ENCODE measurements at places on chromosomes 7 and 10. TPM values are rescaled to one million over a fixed set of nuclear protein-coding genes. Genes with fewer than 3 reads are reported as not detected.

DNA sequence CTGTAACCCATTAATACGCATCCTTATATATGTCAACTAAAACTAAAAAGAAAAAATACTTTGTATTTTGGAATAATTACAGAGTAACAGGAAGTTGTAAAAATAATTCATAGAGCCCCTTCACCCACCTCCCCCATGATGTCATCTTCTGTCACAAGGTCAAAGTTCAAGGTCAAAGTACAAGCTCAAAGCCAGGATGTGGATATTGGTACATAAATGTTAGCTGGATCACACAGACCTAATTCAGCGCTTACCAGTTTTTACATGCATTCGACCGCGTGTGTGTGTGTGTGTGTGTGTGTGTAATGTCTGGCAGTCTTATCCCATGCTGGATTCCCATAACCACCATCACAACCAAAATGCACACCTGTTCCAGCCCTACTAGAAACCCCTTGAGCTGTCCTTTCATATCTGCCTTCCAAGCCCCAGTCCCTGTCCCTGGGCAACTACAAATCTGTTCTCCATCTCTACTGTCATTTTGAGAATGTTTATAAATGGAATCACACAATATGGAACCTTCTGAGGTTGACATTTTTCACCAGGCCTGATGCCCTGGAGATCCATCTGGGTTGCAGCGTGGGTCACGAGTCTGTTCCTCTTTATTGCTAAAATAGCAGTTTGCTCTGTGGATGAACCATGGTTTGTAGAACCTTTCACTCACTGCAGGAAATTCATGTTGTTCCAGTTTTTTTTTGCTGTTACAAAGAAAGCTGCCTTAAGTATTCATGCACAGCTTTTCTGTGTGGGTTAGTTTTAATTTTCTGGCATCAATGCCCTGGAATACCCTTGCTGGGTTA lies 153.6 kb upstream of the PITRM1 start:
- no peak overlapping the region for H3K27ac ChIP-seq
- no peaks in the 10 kb centered on the region for H3K4me1 ChIP-seq
- no peaks in the 10 kb centered on the region for H3K27me3 ChIP-seq
- no peak overlapping the region for H3K4me3 ChIP-seq
- H3K36me3 ChIP-seq: no peaks in the 10 kb centered on the region

DNA sequence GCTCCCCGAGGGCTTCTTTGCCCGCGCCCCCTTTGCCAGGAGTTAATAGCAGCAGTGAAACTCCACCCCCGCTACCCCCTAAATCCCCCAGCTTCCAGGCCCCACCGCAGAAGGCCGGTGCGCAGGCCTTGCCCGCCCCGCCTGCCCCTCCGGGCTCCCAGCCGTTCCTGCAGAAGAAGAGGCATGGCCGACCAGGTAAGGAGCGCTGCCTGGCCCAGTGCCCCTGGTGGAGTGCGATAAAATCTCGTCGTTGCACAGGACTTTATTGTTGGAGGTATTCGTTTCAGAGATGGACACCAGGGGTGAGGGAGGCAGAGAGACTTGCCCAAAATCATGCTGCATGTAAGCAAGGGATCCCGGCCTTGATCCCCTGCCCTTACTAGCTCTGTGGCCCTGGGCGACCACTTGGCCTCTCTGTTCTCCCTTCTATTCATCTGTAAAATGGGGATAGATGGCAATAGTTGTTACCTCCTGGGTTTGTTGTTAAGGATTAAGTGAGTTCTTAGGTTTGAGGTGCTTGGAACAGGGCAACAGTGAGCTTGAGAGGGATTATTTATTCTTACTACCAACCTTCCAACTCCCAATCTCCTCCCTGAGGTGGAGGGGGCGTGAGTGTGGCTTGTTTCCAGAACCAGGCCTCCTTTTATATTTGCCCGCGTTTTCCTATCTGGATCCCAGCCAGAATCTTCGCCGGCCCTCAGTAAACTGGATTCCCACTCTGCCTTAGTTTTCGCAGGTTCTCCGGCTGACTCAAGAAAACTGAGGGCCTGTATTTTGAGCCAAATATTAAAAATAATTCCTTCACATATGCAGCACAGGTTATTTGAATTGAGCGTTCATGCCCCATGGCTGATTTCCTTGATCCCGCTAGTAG lies 78.3 kb downstream of the WIPF3 start:
- peaks cover 10% of the 10 kb centered on the region for H3K27me3 ChIP-seq
- no peak overlapping the region for H3K27ac ChIP-seq
- DNase-seq: no peak
- no peak overlapping the region for H3K4me3 ChIP-seq
- H3K4me1 ChIP-seq: peaks cover 6% of the 10 kb centered on the region
- no peaks in the 10 kb centered on the region for H3K36me3 ChIP-seq

GRCh38 chr7:4774658-4775249 lies 669 bp upstream of the AP5Z1 start:
- H3K4me1 ChIP-seq: peaks cover 36% of the 10 kb centered on the region
- H3K27me3 ChIP-seq: no peaks in the 10 kb centered on the region
- H3K36me3 ChIP-seq: peaks cover 8% of the 10 kb centered on the region
- peak overlapping the region; percentile 95 for H3K4me3 ChIP-seq

- no peaks in the 10 kb centered on the region for H3K36me3 ChIP-seq
- H3K4me1 ChIP-seq: no peaks in the 10 kb centered on the region
- no peak overlapping the region for H3K4me3 ChIP-seq
Observed at GRCh38 chr10:84227810-84228209, 2.5 kb upstream of the LRIT2 start.

DNA sequence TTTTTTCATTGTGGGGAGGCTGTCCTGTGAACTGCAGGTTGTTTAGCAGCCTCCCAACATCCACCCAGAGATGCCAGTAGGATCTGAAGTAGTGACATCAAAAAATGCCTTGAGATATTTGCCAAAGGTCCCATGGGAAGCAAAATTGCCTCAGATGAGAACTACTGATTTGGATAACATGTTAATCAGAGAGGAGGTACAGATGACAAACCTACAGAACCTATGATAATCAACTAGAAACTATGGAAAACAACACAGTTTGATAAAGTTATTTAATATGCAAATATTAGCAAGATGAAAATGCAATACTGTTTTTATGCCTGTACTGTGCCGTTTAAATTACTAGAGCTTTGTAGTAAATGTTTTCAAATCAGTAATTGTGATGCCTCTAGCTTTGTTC lies 90.9 kb upstream of the NOBOX start:
- peaks cover 14% of the 10 kb centered on the region for H3K36me3 ChIP-seq
- DNase-seq: no peak
- H3K27me3 ChIP-seq: no peaks in the 10 kb centered on the region
- no peak overlapping the region for H3K27ac ChIP-seq

Gene SLC39A12
- total RNA-seq: not detected

- H3K4me1 ChIP-seq: peaks cover 26% of the 10 kb centered on the region
- H3K36me3 ChIP-seq: peaks cover 3% of the 10 kb centered on the region
- DNase-seq: peak; percentile 72
- peak overlapping the region; percentile 63 for H3K27ac ChIP-seq
- no peaks in the 10 kb centered on the region for H3K27me3 ChIP-seq
Observed at GRCh38 chr7:139635526-139636302, 112.2 kb downstream of the CLEC2L start.

DNA sequence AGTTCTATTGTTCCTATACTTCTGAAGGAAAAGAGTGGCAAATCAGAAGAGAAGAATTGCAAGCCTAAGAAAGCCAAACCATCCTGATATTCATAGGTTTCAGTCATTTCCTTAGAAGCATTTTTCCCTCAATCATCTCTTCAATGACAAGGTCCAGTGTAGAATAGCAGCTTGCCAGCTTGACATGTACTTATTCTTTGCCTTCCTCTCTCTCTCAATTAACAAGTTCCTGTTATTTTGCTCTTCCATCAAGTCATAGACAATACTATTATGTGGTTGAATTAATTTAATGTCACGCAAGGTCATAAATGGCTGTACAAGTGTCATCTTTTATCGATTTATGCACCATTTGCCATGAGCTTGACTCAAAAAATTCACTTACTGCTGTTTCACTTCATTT lies 216.3 kb upstream of the MBL2 start:
- no peak overlapping the region for H3K4me3 ChIP-seq
- H3K27ac ChIP-seq: no peak overlapping the region
- H3K27me3 ChIP-seq: no peaks in the 10 kb centered on the region
- DNase-seq: no peak

GRCh38 chr7:1925973-1926907 lies 256.2 kb downstream of the ELFN1 start:
- peak; percentile 52 for DNase-seq
- no peak overlapping the region for H3K27ac ChIP-seq
- no peak overlapping the region for H3K4me3 ChIP-seq
- peaks cover 6% of the 10 kb centered on the region for H3K36me3 ChIP-seq
- peaks cover 3% of the 10 kb centered on the region for H3K27me3 ChIP-seq

Gene SPDYE11
- not detected for total RNA-seq

GRCh38 chr7:897771-898376 lies 21.5 kb downstream of the GET4 start:
- H3K36me3 ChIP-seq: peaks cover 22% of the 10 kb centered on the region
- no peak overlapping the region for H3K4me3 ChIP-seq
- no peak overlapping the region for H3K27ac ChIP-seq
- no peaks in the 10 kb centered on the region for H3K27me3 ChIP-seq

DNA sequence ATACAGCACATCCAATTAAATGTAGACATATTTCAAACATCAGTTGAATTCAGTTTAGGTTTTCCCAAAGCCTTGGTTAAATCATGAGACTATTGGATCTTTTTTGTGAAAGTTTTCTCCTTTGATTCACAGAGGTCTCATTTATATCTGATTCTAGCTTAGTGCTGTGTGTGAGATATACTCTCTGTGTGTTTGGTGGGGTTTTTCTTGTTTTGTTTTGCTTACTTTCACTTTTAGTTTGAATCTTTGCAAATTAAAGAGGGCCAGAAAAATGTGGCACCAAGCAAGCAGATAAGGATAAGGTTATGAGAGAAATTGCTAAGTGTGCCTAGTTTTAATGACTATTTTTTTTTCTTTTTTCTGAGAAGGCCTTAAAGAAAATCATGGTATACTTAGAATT lies 12.6 kb upstream of the OR6B1 start:
- no peak overlapping the region for H3K27ac ChIP-seq
- no peak overlapping the region for H3K4me3 ChIP-seq
- DNase-seq: no peak

- no peak overlapping the region for H3K4me3 ChIP-seq
- no peak for DNase-seq
- no peaks in the 10 kb centered on the region for H3K4me1 ChIP-seq
- H3K27me3 ChIP-seq: no peaks in the 10 kb centered on the region
- no peak overlapping the region for H3K27ac ChIP-seq
Observed at GRCh38 chr10:78847485-78847884, 221.3 kb upstream of the ZMIZ1 start.

- H3K4me1 ChIP-seq: no peaks in the 10 kb centered on the region
- no peak overlapping the region for H3K27ac ChIP-seq
- DNase-seq: no peak
Observed at GRCh38 chr10:126609566-126609965, 60.9 kb downstream of the C10orf90 start.

- H3K27me3 ChIP-seq: no peaks in the 10 kb centered on the region
- no peaks in the 10 kb centered on the region for H3K4me1 ChIP-seq
- DNase-seq: no peak
- H3K4me3 ChIP-seq: no peak overlapping the region
- no peak overlapping the region for H3K27ac ChIP-seq
- no peaks in the 10 kb centered on the region for H3K36me3 ChIP-seq
Observed at GRCh38 chr7:154759989-154760388, 242.9 kb downstream of the PAXIP1 start.

DNA sequence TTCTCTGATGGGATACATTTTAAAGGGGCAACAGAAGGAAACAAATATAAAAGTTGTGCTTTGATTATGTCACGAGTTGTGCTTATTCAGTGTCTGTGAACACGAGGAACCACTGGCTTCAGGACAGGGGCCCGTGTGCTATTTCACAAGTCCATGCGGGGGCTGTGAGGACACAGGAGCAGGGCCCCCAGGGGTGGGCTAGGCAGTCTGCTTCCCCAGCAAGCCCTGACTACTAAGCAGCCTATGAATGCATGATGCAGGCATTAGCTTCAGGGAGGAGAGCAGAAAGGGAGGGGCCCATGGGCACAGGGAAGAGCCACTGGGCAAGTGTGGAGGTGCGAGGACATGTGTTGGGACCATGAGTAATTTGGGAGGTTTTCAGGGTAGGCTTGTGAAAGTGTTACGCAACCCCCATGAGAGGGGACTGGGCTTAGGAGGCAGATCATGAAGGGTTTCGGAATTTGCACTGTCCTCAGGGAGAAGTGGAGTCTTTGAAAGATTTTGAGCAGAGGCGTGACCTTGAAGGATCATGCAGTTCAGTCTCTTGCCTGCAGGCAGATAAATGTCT lies 424.9 kb downstream of the CALN1 start:
- H3K4me3 ChIP-seq: no peak overlapping the region
- H3K4me1 ChIP-seq: no peaks in the 10 kb centered on the region
- H3K27ac ChIP-seq: no peak overlapping the region
- no peaks in the 10 kb centered on the region for H3K36me3 ChIP-seq

DNA sequence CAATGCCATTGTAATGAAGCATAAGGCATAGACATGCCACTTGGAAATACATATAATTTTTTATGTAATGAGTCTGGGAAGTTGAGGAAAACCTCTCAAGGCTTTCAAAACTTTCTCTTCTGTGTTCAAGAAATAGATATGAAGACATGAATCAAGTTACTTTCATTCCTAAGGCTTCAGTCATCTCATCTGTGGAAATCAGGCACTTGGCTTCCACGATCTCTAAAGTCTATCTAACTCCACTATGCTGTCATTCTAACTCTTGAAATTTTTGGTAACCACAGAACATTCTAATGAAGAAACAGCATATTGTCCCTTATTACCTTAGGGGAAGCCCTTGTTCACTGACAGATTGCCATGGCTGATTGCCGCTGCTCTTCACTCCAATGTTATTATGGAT lies 242.6 kb downstream of the CNTNAP2 start:
- H3K4me1 ChIP-seq: no peaks in the 10 kb centered on the region
- H3K27ac ChIP-seq: no peak overlapping the region
- DNase-seq: no peak
- H3K36me3 ChIP-seq: no peaks in the 10 kb centered on the region

Gene C10orf105
- total RNA-seq: 0.63 TPM

DNA sequence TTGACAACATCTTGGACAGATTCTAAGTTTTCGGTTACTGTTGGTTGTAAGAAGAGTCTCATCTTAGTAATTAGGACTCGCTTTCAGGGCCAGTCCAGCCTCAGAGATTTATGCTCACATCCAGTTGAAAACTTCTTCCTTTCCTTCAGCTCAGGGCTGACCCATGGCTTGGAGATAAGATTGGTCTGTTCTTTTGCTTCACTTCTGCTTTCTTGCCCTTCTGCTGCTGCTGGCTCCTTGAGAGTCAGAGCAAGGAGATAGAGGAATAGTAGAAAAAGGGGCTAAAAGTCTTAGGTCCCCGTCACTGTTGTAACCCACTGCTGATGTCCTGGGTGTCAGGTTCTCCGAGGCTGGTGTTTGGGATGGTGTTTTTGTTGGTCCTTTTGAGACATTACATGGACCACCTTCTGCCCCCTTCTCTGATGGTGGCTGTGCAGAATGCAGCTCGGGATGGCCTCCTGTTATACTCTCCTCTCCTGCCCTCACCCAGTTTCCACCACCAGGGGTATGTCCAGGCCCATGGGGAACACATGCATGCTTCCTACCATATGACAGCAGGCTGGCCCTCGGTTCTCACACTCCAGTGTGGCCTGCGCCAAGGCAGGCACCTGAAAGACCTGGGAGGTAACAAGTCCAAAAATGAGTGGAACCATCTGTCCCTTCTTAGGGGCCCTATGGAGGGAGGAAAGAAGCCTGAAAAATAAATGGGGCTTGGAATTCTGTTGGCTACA lies 67.8 kb upstream of the PCBD1 start:
- DNase-seq: no peak
- H3K4me1 ChIP-seq: no peaks in the 10 kb centered on the region
- H3K27me3 ChIP-seq: peaks cover 2% of the 10 kb centered on the region
- no peak overlapping the region for H3K27ac ChIP-seq
- no peaks in the 10 kb centered on the region for H3K36me3 ChIP-seq

GRCh38 chr7:44380189-44380830 lies 54.9 kb upstream of the CAMK2B start:
- H3K36me3 ChIP-seq: no peaks in the 10 kb centered on the region
- H3K27me3 ChIP-seq: no peaks in the 10 kb centered on the region
- no peaks in the 10 kb centered on the region for H3K4me1 ChIP-seq
